ENCODE measurements at places on chromosomes 13 and 19. TPM values are rescaled to one million over a fixed set of nuclear protein-coding genes. Genes with fewer than 3 reads are reported as not detected.
A peak's percentile ranks its signal among the peaks of the same experiment; 100 is the strongest.

DNA sequence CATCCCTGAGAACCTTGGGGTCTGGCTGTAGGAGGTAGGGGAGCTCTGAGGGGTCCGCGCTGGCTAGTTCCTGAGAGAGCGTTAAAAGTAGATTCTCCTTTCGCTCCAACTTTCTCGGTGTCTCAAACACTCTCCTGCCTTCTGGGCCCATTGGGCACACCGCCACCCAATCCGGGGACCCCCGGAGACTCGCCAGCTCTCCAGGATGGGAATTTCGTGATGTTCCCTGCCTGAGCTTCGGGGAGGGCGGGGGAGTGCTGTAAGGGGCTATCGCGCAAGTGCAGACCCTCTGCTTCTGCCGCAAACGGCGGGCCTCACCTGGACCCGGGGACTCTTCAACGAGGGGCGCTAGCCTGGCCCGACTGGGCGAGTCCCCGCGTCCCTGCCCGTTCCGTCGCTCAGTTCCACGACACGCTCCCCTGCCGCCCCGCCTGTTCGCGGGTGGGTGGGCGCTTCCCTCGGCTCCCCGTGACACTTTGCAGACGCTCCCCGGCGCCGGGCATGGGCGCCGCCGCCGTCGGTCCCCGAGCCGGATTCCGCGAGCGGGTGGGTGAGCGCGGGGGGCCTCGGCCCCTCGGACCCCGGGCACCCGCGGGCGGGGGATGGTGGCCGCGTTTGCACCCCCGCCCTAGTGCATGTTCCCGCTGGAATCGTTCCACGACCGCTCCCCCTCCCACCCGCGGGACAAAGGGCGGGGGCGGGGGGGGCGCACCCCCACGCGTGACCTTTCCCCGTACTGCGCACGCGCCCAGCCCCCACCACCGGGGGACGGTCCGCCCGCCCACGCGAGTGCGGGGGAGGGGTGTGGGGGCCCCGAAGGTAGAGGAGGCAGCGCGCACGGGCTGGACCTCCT is at the start of gene CCDC106:
CCDC106 (plus strand) TSS at position 481 of the 853 bp plus-strand sequence. CDS start 835 bp downstream, outside the sequence.
- DNase-seq = peak; percentile 76

GRCh38 chr19:5292822-5293611 is 47.6 kb downstream of the PTPRS start:
- peak; percentile 43 for DNase-seq

DNA sequence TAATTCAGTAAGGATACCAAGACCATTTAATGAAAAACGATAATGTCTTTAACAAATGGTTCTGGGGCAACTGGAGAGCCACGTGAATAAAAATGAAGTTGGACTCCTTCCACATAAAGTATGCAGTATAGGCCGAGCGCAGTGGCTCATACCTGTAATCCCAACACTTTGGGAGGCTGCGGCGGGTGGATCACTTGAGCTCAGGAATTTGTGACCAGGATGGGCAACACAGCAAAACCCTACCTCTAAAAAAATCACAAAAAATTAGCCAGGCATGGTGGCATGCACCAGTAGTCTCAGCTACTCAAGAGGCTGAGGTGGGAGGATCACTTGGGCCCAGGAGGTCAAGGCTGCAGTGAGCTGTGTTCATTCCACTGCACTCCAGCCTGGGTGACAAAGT is 20.6 kb upstream of the CD33 start:
- no peak for DNase-seq

GRCh38 chr13:113558461-113558860 is 26.1 kb upstream of the TFDP1 start:
- no peak for DNase-seq

GRCh38 chr19:4090356-4091220 is 23.9 kb upstream of the ZBTB7A start:
- DNase-seq = no peak

- no peak for DNase-seq
Measured at GRCh38 chr13:41681587-41681986, 224.2 kb downstream of the RGCC start.

DNA sequence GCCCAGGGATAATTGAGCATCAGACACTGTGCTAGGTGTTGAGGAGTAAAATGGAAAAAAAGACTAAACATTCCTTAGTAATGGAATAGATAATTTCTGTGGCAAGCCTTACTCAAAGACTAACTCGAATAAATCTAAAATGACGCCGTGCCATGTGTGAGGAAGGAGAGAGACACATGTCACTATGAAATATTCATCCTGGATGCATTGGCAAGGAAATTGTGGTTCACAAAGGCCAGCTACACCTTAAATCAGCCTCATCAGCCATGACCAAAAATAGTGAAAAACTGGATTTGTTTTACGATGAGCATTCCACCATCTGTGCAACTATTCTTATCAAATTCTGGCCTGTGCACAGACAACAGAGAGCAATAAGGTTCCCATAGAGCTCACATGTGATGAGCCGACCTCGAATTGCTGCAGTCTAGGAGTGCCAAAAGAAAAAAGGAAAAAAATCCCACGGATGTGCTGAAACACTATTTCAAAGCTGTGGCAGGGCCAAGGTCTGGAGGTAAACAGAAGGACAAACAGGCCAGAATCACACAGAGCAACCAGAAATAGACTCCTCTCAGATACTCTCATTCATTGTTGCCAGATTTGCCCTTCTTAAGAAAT is 505.7 kb downstream of the EFNB2 start:
- no peak for DNase-seq

GRCh38 chr13:38954291-38954690 is 36.3 kb downstream of the STOML3 start:
- DNase-seq = no peak

CYP2F1 gene
- total RNA-seq = not detected

ZNF547 gene
- total RNA-seq = 6.0 TPM

HCN2 gene
- total RNA-seq = 0.17 TPM

Data from activated B cell treated with CpG ODN at 0.5 μM for 24 hours (primary cell).